ENCODE measurements at places on chromosomes 6 and 20.

GRCh38 chr20:45248609-45249008, 5.8 kb downstream of the SLPI start:
- DNase-seq, result no peak

- no peak for DNase-seq
These were observed 530.1 kb downstream of the HAO1 start for GRCh38 chr20:7410150-7410549.

- DNase-seq, result peak; percentile 7
These were observed 452 bp downstream of the TRAF3IP2 start for GRCh38 chr6:111605100-111605751.

GRCh38 chr6:145865175-145865574, 50.6 kb upstream of the FBXO30 start:
- DNase-seq, result no peak

DNA sequence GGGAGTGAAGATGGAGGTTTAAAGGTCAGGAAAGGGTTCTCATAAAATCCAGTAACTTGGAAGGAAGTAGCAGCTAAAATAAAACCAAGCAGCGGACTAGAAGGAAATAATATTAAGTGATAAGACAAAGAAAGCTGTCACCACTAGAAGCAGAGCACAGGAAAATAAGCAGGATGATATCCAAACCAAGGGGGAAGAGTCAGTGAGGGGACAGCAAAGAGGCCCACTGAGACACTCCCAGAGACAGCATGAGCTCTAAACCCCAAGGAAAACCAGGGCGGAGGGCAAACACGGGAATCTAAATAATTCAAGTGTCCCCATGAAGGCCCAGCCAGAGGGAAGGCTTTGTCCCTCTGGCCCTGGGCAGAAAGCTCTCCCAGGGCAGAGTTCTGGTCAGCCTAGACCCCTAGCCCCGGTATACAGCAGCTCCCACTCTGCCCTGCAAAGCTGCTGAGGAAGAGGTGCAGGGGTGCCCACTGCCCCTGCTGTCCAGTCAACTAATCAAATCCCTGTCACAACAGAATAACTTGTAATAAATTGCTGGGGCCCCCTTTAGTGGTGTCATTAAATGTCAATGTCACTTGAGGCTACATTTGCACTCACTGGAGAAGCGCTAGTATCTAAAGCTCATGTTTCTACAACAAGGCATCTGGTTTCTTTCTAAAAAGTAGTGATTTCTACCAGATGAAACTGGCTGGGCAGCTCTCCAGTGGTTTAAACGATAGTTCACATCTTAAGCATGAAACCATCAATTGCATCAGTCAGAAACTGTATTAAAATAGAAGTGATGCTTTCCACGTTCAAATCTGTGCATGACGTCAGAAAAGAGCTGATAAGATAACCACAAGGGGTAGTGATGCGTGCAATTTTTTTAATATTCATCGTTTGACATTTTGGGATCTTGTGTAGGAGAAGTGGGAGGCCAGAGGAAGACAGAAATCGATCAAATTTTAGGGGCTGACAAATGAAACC, 13.6 kb downstream of the PDE10A start:
- DNase-seq, result no peak

- no peak for DNase-seq
These were observed 58.6 kb downstream of the RPS12 start for GRCh38 chr6:132872923-132873322.

DNA sequence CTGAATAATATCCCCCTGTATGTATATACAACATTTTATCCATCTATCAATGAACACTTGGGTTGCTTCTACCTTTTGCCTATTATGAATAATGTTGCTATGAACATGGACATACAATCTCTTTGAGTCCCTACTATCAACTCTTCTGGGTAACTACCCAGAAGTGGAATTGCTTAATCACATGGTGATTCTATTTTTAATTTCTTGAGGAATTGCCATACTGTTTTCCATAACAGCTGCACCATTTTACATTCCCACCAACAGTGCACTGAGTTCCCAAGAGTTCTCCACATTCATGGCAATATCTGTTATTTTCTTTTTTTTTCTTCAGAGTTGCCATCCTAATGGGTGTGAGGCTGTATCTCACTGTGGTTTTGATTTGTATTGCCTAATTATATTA, 88.3 kb downstream of the ZHX3 start:
- DNase-seq, result no peak

GRCh38 chr6:16544006-16544405, 217.3 kb downstream of the ATXN1 start:
- no peak for DNase-seq

DNA sequence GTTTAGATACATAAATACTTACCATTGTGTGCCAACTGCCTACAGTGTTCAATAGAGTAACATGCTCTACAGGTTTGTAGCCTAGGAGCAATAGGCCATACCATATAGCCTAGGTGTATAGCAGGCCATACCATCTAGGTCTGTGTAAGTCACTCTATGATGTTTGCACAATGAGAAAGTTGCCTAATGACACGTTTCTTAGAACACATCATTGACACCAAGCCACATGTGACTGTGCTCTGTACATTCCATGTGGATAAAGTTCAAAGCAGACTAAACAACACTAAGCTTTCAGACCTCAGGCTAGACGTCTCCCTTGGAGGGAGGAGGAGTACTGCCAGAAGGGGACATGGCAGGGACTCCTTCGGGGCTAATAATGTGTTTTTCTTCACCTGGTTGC, 93.6 kb downstream of the KIF16B start:
- DNase-seq, result no peak

DNA sequence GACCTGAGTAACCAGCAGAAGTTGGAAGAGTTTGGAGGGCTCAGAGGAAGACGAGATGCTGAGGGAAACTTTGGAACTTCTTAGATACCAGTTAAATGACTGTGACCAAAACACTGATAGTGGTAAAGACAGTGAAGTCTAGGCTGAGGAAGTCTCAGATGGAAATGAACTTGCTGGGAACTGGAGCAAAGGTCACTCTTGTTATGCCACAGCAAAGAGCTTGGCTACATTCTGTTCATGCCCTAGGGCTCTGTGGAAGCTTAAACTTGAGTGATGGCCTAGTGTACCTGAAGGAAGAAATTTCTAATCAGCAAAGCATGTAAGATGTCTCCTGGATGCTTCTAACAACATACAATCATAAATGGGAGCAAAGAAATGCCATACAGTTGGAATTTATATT, 24.7 kb downstream of the WDR27 start:
- DNase-seq, result no peak

DNA sequence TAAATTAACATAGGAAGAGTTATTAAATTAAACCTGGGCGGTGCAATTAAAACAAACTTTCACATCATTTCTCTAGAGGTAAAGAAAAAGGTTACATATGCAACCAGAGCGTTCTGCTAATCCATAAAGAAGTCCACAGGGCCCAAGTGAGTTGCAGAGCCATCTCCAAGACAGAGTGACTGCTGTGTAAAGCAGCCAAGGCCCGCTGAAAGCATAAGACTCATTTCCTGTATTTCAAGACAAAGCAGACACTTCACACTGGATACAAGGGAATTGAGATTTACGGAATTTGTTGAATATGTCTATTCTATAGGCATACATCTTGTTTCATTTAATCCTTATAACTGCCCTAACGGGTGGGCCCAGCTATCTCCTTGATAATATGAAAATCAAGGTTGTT, 422.8 kb downstream of the CBLN4 start:
- no peak for DNase-seq

DNA sequence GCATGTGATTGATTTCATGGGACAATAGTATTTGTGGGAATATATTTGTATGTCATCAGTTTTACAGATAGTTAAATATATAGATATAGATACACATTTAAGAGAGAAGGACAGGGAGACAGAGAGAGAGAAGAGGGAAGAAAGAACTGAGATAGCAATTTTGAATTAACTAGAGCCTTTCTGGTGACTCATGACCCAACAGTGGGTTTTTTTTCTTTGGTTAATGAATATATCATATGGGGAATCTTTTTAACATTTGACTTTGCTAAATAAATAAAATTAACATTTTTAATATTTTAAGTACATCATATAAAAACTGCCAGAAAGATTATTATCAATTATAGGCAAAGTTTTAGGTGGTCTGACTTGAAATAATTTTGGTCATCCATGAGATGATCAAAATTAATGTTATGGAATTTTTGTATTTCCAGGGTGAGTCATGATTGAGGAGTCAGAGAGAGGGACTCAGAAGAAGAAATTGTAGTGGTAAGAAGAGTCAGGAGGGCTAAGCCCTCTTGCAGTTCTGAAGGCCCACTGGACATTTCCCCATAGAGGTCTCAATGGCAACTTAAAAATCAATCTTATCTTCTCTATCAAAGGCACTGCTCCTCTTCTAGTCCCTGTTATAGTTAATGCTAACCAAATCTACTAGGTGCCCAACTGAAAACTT, 508.1 kb upstream of the MAP3K7 start:
- no peak for DNase-seq

- no peak for DNase-seq
These were observed 127.4 kb upstream of the GRIK2 start for GRCh38 chr6:101266063-101266462.
